ENCODE measurements at places on chromosomes 4 and X.

GRCh38 chr4:89724716-89725115 is 112.2 kb downstream of the SNCA start:
- no peak for DNase-seq

- no peak for DNase-seq
These were observed 138.9 kb upstream of the GIMD1 start for GRCh38 chr4:106507440-106507839.

DNA sequence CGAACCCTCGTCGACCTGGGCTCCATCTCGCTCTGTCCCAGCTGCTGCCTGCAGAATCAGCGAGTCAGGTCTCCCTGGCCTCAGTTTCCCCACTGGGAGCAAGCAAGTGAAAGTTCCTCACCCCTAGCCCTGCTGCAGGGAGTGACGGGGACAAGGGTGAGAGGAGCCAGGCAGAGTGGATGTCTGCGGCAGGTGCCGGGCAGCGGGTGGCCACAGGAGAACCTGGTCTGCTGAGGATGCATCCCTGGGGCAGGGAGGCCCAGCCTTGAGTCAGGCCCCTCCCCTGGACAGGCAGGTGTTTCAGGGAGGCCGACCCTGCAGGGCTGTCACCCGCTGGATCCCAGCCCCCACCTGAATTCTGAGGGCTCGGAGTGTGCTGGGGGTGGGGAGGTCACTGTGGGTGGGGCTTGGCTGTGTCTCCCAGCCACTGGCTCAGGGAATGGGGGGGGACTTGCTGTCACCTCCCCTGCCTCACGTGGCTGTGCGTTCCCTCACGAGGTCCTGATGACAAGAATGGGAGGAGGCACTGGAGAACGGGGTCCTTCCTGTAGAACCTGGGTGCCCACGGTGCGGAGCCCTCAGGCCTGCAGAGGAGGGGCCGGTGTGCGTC is 33.2 kb downstream of the LRPAP1 start:
- DNase-seq, result no peak

DNA sequence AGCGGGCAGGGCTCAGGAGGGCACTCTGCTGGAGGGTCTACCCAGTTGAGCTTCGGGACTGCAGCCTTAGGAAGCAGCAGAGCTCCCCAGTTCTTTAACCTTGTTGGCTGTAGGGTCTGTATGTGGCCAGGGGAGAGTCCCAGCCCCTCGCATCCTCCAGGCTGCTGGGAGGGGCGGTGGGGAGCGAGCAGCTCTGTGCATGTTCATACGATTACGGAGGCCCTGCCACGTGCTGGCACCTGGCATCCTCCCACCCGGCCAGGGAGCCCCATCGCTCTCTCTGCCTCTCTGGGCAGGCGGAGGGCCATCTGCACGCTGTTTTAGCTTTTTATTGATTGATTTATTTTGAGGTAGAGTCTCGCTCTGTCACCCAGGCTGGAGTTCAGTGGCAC is 21.2 kb downstream of the NSG1 start:
- DNase-seq, result no peak

DNA sequence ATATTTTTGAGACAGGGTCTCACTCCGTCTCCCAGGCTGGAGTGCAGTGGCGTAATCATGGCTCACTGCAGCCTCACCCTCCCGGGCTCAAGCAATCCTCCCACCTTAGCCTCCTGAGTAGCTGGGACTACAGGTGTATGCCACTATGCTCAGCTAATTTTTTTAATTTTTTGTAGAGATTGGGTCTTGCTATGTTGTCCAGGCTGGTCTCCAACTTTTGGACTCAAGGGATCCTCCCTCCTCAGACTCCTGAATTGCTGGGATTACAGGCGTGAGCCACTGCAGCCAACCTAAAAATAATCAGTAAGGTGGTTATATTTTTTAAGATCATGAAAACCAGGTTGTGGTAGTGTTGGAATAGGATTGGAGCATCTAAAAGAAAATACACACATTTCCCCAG is 38.1 kb downstream of the TMEM156 start:
- no peak for DNase-seq

DNA sequence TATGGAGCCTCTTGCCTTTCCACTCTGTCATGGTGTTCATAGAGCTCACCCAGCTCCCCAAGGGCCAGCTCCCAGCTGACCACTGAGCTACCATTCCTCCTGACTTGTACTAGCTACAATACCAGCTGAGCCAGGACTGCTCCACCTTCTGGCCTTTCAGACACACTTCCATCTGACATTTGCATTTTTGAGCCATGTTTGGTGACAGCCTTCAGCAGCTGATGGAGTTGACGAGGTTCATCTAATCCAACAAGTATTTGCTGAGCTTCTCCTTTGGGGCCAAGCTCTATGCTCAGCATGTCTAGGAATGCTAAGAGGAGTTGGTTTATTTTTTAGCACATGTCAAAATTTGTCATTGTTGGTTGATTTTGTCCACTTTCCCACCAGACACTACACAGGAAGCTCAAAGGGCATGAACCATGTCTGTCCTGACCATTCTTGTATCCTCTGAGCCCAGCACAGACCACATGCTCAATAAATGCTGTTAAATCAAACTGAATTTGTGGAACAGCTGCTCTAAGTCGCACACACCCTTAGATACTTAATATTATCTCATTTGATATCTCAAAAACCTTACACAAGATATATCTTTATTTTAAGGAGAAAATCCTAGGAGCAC is 142.6 kb upstream of the PPARGC1A start:
- DNase-seq, result no peak

DNA sequence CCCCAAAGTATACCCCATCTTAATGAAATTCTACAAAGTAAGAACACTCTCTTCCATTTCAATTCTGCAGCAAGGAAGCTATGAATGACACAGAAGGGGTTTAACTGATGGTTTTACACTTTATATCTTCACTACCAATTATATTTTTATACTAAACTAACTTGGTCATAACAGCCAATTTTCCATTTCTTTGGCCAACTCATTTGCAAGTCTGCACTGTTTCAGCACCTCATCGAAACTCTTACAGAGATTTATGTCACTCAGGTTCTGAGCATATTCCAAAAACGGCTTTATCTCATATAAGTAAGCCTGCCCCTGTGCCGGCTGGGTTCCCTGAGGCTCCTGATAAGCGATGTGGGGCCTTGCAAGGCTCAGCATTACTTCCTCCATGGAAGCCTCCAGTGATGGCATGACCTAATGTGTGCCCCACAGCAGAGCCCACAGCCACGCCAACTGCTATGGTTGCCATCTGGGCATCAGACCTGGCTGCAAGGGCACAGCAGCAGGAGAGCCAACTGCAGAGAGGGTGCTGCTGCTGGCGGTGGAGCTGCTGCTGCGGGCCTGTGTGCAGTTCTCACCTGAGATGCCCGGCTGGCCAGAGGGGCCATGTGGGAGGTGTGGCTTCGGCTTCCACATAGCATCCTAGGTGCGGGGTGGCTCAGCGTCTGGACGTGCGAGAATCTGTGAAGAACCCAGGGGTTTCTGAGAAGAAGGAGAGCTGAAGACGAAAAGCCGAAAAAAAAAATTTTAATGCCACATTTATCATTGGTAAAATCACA is 13.4 kb upstream of the IBSP start:
- DNase-seq, result no peak

DNA sequence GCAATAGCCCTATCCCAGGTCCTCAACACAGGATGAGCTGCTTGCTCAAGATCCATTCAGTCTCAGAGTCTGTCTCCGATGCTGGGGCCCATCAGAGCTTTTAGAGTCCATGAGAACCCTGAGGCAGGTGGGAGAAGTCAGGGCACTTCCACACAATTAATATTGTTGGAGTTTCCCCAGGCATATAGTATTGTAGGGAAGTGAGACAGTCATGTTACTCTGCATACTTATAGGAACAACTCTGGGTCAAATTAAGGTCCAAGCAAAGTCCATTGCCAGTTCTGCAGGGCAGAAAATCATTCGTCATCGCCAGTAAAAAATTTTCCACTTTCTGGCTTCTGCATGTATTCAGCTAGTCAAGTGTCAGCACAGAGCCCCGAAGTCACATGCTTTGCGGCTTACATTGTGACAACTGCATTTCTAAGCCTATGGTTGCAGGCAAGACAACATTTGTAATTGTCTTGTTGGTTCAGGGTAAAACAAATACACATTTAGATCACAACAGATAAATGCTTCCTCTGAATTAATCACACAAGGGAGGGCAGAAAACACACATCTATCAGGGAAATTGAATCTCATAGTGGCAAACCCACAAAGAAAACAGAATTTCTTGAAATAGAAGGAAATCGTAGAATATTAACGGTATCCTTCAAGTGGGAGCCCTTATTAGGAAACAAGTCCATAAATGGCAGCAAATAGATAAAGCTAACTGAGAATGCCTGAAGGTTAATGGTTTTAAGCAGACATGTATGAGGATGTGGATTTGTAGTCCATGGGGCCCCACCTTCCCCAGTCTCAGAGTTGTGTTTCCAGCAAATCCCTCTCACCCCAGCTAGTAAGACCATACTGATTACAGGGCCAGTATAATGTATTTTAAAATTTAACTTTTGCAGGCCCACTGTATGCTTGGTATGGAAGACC is 412.1 kb upstream of the RASGEF1B start:
- DNase-seq, result peak; percentile 7

- peak; percentile 58 for DNase-seq
These were observed 24.2 kb downstream of the RBPJ start for GRCh38 chr4:26344901-26345564.

- DNase-seq, result no peak
These were observed 2.3 kb downstream of the VEGFC start for GRCh38 chr4:176790398-176790797.

GRCh38 chrX:150483356-150483985 is 85.0 kb upstream of the MTM1 start:
- peak; percentile 49 for DNase-seq

DNA sequence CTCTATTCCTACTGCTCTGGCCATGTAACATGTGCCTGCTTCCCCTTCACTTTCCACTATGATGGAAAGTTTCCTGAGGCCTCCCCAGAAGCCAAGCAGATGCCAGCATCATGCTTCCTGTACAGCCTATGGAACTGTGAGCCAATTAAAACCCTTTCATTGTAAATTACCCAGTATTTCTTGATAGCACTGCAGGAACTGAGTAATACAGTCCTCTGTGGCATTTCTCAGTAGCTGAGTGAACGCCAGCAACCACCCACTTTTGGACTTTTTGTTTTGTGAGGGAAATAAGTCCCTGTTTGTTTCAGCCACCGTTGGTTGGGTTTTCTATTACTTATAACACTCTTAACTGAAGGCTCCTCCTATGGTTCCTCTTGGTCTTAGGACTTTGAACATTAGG is 104.1 kb downstream of the C4orf51 start:
- no peak for DNase-seq

- no peak for DNase-seq
These were observed 13.0 kb downstream of the RGS12 start for GRCh38 chr4:3305610-3306371.

DNA sequence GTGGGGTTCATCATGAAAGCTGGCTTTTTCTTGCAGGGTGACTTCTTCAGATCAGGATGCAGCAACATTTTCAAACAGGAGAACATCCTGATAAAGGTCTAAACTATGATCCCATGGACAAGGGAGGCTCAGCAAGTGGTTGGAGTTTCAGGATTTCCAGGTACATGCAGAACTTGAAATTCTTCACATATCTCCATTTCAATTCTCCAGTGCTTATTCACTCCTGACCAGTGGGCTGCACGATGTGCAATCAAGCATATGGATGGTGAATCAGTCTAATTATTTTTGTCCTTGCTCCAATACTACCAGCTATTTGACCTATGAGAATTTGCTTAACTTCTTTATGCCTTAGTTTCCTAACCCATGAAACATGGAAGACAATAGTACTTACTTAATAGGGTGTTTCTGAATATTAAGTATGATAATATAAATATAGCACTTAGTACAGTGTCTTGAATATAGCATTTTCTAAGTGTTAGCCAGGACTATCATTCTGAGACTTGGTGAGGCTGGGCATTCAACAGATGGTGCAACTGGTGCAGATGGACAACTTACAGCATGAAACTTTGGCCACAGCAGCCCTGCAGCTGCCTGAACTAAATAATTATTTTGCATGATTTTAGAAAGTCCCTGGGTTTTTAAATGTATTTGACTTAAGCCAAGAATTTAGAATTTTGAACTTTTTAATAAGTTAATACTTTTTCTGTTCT is 92.4 kb downstream of the HPGD start:
- no peak for DNase-seq

DNA sequence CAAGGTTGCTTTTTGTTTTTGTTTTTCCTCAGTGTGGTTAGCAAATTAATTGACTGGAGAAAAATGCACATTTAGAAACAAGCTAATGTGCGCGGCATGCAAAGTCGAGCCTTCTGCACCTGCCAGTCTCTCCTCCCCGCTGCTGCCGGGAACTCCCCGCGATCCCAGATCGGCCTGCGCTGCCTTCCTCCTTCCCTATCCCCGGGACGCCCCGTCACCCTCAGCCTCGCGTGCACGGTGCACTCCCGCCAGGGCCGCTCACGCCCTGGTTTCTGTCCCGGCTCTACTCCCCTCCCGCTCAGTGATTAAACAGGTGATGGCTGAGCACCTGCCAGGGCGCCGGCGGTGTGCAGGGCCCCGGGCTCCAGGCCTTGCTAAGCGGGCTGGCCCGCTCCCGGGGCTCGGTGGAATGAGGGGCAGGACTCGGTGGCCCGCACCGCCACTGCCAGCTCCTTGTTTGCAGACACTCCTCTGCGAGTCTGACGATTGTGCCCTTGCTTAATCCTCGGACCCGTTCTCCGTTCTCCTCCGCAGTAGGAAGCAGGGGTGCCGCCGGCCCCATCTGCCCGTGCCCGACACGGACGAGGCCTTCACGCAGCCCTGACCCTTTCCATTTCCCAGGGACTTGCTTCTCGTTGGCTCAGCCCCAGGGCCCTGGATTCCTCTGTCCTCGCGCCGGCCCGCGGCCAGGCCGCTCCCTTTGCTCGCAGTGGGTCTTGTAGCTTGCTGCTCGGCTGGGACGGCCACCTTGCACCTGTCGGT is 143.4 kb downstream of the TRIML1 start:
- DNase-seq, result no peak

DNA sequence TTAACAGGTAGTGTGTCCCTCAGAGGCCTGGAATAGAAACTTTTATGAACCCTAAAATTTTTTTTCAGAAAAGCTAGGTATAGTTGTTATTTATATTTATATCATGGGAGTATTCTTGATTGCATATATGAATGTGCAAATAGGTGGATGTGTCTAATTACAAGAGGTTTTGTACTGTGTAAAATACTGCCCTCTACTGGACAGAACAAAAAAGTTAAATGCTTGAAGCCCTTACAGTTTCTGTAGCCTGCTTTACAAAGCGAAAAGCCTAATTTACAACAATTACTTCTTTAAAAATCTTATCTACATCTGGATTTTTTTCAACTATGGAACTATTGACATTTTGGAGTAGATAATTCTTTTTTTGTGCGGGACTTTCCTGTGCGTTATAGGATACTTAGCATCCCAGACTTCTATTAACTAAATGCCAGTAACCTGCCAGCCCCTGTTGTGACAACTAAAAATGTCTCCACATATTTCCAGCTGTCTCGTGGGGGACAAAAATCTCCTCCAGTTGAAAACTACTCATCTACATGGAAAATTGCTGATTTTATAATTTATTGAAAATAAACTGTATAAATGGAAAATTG is 35.1 kb downstream of the ENPEP start:
- DNase-seq, result peak; percentile 83

DNA sequence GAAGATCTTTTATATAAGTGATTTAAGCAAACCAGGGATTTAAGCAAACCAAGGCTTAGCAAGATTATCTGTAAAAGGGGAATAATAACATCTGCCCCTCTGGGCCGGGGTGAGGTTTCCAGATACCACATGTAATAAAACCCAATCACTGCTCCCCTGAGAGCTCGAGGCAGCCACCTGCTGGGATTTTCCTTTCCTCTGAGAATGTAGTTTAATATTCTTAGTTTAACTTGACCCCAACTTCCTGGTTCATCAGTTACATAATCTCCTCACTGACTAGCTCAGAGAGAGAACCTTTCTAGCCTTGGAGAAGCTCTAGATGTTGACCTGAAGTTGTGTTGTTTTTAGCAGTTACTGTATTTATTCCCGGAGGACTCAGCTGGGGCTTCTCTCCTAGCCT is 322.4 kb downstream of the ARHGAP10 start:
- DNase-seq, result peak; percentile 21

Data from inflammatory macrophage treated with lipopolysaccharide for 1 hour (primary cell).